ENCODE measurements at places on chromosomes 3 and 15.

DNA sequence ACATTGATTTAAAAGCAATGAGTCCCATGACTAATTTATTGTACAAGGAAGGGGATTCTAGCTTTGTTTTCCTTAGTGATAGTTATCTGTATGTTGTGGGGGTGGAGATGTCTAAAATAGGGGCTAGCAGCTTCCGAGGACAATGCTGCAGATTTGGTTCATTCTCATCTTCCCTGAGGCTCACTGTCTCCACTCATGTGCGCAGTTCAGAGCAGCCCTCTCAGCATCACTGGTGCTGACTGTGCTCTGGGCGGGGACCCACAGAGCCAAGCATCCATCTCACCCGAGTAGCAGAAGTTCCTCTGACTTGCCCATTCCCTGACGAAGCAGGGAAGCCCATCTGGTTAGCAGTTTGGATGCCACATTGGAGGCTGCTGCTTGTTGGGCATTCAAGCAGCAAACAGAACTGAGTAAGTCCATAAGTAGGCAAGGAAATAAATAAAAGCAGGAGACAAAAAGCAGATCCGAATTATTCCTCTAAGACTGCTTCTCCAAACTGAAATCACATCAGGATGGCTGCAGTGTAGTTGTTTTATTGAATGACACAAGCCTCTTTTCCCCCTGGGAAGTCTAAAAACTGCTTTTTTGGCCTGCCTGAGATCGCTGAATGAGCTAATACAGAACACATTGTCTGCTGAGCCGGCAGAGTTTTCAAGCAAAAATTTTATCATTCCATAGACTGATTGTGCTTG lies 27.5 kb downstream of the RARB start:
- peak; percentile 97 for DNase-seq

GRCh38 chr15:99931703-99932603 lies 198.7 kb upstream of the LYSMD4 start:
- no peak for DNase-seq

DNA sequence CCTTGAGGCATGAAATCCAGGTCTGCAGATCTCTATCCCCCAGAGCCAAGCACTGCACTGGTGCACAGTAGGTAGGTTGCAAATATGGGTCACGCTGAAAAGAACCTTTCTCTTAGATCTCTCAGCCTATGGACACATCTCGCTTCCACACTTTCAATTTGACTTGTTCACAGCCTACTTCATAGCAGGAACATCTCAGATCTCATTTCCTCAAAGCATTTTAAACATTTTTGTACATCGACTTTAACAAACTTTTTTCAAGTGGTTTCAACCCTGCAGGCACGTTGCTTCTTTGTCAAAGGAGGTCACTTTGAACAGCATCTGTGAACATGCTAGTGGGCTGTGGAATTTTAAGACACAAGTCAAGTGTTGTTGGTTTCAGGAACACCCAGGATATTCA lies 76.0 kb downstream of the SLC12A8 start:
- no peak for DNase-seq

DNA sequence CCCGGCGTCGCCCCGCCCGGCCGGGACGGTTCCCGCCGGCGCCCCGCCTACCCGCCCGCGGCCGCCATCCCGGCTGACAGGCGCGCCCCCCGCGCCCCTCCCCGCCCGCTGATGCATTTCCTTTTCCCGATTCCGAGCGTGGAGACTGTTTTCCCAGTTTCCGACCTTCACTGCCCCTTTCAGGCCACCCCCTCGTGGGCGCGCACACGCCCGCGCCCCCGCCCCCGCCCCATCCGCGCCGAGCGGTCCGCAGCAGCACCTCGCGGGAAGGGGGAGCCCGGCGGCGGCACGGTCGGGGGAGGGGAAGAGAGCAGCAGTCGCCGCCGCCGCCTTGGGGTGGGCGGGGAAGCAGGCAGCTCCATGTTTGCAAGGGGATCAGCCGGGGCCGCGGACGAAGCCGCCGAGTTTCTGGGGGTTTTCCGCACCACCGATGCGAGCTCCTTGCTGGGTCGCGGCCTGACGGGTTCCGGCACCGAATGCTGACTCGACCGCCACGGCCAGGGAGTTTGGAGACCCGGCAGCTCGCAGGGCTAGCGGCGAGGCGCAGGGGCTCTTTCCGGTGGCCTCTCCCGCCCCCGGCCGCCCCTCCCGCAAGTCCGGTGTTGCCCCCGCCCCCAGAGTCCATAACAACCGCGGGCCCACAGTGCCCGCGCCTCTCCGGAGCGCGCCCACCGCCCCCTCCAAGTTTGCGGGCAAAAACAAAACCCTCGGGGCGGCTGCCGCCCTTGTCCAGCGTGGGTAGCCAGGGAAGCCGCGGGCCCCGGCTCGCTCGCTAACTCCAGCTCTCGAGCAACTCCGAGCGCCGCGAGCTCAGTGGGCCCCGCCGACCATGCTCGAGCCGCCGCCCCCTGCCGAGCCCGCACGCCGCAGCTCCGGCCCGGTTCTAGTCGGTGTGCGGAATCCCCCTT lies 3.2 kb upstream of the SIN3A start:
- peak; percentile 93 for DNase-seq

- DNase-seq = no peak
Observed at GRCh38 chr15:63679588-63679987, 82.4 kb downstream of the FBXL22 start.

DNA sequence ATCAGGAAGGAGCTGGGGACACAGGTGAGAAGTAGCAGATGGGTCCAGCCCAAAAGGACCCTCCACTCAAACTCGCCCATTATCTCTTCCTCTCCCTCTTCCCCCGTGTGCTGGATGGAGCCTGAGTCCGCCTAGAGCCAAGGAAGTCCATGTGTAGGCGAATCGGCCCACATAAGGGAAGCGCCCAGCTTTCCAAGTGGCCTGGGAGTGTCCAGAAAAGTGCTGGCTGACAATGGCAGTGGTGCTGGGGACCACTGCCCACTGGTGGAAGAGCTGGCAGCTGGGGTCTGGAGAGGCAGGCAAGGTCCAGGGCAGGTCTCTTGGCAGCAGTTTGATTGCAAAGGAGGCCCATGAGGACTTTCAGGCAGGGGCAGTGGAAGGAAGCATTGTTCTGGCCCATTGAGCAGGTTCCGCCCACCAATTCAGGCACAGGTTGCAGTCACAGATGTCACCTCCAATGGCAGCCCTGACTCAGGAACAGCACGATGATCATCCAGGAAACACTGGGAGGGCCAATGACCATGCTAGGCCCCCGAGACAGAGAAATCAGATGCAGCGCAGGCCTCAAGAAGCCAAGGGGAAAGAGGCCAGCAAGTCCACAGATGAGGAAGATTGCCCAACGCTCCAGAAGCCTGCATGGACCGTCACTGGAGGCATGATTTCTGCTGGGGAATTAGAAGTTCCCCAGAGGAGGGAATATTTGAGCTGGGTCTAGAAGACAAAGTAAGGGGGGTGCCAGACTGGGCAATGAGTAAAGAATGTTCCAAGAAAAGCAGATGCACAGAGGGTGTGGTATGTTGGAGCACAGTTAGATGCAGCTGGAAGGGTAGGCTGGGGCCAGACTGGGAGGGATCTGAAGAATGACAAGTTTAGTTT lies 3.0 kb downstream of the MFGE8 start:
- DNase-seq = peak; percentile 63

- DNase-seq = no peak
Observed at GRCh38 chr3:28982906-28983305, 298.0 kb upstream of the RBMS3 start.

DNA sequence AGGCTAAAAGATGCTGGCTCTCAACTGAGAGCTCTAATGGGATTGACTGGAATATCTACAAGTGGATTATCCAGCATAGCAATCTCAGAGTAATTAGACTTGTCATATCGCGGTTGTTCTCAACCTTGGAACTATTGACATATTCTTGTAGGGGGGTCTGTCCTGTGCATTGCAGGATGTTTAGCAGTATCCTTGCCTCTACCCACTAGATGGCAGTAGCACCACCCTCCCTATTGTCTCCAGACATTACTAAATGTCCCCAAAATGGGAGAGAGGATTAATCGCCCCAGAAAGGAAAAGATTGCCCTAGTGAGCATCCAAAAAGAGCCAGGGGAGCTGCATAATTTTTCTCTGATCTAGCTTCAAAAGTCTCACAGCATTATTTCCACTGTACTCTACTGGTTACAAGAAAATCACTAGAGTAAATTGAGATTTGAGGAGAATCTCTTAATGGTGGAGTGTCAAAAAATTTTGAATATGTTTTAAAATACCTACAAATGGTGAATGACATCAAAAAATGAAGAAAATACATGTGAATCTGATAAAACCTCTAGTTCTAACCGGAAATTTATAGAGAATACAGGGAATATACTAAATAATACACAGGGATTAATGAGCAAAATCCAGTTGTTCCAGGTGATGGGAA lies 388.2 kb upstream of the AGTR1 start:
- DNase-seq = peak; percentile 36

DNA sequence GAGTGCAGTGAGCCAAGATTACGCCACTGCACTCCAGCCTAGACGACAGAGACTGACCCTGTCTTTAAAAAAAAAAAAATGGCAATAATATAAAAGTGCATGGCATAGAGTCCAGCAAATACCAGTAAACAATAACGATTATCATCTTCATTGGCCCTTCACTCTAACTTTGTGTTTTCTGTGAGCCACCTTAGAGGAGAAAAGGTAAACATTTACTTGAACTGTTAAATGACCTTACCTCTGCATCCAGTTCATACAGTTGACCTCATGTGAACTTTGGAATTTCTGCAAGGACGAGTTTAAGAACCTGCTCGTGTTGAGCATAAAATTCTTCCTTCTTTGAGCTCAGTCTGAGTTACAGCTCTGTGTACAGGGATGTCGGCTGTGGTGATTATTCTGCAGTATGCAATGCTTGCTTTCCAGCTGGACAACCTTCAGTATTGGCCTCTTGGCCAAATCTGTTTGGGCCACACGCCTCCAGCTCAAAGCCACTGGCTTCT lies 56.6 kb downstream of the RLBP1 start:
- peak; percentile 93 for DNase-seq

- DNase-seq = no peak
Observed at GRCh38 chr3:108283006-108283405, 13.3 kb upstream of the HHLA2 start.

- DNase-seq = peak; percentile 16
Observed at GRCh38 chr15:87902772-87903426, 353.6 kb downstream of the NTRK3 start.

DNA sequence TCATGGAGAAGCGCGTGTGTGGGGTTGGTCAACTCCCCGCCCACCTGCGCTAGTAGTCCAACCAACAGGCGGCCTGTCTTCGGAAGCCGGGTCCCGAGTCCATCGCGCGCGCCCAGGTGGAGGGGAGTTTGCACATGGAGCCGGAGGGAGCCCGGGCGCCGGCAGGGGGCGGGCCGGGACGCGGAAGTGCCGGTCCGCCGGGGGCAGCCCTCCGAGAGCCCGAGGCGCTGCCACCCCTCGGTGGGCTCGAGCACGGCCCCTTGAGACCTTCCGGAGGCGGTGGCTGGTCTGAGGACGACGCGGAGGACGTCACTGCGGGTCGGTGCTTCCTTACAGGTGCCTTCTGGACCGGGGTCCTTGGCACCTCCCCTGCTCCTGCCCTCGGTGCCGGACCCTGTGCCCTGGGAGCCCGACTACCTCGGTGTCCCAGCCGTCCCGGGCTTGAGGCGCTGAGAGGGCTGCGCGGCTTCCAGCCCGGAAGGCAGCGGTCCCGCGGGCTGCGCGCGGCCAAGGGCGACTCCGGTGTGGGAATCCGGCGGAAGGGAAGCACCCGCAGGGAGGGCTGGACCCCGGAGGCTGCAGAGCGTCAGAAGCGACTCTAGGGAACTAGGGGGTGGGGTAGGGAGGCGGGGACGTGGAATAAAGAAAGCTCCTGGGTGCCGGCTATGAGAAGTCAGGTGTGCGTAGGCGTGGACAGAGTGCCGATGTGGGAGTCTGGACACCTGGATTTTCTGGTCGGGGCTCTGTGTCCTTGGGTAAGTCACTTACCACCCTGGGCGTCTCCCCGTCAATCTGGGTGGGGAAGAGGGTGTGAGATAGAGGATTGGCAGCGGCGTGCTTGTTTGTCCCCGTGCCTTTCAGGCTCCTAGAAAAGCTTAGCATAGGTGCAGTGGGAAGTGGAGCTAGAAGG lies 212.3 kb downstream of the FGF12 start:
- DNase-seq = no peak

DNA sequence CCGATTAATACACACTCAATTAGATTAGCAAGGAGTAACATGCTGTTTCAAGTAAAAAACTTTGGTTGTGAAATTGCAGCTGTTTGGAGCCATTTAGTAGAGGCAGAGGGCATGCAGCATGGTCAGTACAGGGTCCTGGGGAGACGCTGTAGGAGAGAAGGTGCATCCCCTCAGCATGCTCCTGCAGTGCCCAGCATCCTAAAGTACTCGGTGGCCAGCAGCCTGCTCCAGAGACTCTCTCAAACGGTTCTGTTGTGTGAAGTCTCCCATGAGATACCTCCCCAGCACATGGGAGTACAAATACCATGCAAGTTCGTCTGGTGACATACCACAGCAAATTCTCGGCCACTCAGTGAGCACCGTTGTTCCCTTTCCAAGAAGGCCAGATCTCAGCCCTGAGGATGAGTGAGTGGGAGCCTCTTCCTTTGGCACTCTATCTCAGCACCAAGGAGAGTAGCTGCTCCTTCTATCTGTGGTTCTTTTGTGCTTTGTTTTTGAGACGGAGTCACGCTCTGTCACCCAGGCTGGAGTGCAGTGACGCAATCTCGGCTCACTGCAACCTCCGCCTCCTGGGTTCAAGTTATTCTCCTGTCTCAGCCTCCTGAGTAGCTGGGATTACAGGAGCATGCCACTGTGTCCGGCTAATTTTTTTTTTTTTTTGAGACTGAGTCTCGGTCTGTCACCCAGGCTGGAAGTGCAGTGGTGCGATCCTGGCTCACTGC lies 72.7 kb downstream of the TJP1 start:
- DNase-seq = no peak

DNA sequence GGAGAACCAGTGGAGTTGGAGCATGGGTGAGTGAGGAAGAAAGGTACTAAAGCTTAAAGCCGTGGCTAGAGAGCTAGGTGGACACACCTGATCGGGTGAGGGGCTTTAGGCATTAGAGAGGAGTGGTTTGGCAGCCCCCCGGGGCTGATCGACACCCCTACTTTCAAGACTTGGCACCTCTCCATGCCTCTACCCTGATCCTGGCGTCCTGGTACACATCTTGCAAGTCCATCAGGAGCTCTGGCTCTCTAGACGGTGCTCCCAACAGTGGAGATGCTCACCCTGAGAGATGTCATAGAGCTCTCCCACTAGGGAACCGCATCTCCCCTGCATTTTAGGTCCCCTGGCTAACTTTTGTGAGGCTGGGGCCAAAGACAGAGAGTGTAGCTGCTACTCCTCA lies 98.1 kb downstream of the XXYLT1 start:
- no peak for DNase-seq

GRCh38 chr3:114712728-114713492 lies 419.1 kb downstream of the TIGIT start:
- no peak for DNase-seq
